ENCODE measurements at places on chromosomes 5 and 9. TPM values are rescaled to one million over a fixed set of nuclear protein-coding genes. Genes with fewer than 3 reads are reported as not detected.

DNA sequence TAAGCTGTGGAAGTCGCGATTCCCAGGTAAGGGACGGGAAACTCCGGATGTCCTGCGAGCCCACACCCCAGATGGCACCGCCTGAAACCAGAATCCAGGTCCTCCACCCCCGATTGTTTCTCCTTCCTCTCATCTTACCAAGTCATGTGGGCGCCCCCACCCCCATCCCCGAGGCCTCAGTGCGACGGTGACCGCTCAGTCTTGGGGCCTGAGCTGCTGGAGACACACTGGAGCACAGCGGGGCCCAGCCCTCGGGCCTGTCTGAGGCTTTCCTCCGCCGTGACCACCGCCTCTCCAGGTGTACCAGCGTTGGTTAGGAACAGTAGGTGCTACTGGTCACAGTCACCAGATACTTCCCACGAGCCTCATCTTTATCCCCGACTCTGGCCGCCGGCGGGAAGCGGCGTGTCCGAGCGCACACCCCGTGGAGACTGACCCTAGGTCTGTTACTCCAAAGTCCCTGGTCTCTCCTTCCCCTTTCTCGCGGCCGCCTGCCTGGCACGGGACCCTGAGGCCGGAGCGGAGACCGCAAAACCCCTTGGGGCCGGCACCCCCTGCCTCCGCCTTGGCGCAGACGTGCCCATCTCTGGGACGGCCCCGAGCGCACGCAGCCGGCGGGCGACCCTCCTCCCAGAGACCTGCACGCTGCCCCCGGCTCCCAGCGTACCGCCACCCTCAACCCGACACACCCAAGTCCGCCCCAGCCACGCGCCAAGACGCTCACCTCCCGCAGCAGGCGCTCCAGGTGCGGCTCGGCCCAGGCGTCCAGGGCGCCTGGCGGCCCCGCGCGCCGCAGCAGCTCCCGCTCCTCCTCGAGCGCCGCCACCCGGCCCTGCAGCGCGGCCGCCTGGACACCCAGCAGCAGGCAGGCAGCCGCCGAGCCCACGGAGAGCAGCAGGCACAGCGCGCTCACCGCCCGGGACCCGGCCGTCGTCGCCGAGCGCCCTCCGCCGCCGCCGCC lies 733 bp downstream of the COL23A1 start:
- DNase-seq, result no peak

Gene PCDHA9
- total RNA-seq, result 0.03 TPM

GRCh38 chr5:127649018-127649439 lies at the start of gene CTXN3:
CTXN3 (plus strand) TSS chr5:127649082; CDS start chr5:127657522, 8,440 bp downstream.
- DNase-seq, result no peak

DNA sequence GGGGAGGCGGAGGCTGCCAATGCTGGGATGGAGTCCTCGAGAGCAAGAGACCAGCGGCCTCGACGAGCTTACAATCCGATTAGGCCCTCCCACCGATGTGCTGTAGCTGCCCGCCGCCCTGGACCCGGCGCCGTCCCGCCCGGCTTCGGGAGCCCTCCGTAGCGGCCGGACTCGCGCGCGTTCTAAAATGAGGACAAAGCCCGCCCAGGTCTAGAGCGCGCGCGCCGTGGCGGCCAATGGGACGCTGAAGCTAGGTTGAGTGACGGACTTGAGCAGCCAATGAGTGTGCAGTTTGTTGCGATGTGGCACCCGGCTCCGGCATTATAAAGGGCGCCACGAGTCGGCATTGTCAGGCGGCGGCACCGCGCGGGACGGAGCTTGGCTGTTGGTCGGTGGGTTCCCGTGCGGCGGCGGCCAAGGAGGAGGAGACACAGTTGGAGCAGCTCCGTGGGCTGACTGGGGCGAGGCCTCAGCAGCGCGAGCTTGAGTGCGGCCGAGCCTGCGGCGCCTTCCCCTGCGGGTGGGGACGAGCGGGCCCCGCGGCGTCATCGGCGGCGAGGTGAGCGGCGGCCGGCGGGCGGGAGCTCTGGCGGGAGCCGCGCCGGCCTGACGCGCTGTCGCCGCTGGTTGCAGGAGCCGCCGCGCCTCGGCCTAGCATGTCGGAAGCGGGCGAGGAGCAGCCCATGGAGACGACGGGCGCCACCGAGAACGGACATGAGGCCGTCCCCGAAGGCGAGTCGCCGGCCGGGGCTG lies at the start of gene HNRNPAB:
TSS of gene HNRNPAB (plus strand) at position 352 of the 753 bp plus-strand sequence. CDS start at position 657, 305 bp downstream.
- DNase-seq, result peak; percentile 97

Gene FAM221B
- not detected for total RNA-seq

DNA sequence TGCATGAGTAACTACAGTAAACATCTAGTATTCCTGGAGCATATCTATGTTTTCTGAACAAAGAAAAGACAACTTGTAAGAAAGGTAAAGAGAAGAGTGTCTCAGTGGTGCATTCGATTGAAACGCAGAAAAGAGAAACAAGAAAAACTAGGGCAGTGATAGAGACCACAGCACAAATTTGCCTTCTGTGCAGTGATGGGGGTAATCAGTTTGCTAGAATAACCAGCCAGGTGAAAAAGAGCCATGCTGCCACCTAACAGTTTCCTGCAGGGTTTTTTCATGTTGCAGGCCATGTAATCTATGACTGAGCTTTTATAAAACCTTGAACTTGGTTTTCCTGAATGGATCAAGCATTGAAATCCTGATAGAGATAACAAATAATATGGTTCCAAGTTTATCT lies 198.4 kb upstream of the MEF2C start:
- DNase-seq, result no peak

Gene OR1J2
- total RNA-seq, result not detected

Gene SPATA6L
- total RNA-seq, result 2.4 TPM

DNA sequence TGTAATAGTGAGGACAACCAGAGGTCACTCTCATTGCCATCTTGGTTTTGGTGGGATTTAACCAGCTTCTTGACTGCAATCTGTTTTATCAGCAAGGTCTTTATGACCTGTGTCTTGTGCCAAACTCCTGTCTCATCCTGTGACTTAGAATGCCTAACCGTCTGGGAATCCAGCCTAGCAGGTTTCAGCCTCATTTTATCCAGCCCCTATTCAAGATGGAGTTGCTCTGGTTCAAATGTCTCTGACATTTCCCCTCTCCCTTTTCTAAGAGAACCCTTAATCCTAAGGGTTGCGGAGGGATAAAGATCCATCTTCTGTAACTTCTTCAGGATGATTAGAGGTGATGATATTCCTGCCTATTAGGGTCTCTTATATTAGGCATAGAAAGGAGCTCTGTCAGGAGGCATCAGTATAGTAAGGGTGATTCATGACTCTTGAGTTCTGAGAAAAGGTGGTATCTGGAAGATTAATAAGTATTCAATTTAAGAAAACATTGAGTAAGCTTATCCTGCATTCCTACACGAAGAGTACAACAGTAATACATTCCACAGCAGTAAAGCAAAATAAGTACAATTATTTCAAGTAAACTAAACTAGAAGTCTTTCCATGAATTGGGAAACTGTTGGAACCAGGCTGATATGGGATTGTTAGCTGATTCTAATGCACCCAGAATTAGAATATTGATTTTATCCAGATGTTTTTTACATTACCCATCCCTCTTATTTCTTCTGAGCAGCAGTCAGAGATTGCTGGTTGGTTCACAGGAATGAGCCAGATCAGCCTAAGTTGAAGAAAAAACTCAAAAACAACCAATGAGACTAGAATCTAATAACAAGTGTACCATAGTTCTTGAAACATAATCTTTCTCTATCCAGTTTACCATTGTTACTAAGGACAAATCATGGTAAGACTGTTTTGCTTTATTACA lies 39.9 kb downstream of the SHC3 start:
- DNase-seq, result no peak

- DNase-seq, result peak; percentile 24
These were observed 12.1 kb downstream of the TGFBI start for GRCh38 chr5:136040746-136041415.

DNA sequence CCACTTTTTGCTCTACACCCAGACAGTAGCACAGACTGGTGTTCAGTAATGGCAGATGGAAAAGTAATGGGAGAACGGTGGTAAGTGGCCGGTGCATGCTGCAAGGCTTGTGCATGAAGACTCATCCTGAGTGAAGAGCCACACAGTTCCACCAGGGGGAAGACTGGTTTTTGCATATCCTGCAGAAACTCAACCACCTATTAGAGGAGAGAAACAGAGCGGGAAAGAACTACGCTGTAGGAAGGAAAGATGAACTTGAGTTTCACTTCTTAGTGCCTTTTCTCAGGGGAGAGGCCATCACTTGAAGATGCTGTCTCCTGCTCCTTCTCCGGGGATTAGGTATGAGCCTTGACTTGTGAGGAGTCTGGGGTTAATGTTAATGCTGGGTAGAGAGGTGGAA lies 9.4 kb upstream of the PRSS3 start:
- DNase-seq, result no peak

Gene CNTFR
- 1.1 TPM for total RNA-seq

DNA sequence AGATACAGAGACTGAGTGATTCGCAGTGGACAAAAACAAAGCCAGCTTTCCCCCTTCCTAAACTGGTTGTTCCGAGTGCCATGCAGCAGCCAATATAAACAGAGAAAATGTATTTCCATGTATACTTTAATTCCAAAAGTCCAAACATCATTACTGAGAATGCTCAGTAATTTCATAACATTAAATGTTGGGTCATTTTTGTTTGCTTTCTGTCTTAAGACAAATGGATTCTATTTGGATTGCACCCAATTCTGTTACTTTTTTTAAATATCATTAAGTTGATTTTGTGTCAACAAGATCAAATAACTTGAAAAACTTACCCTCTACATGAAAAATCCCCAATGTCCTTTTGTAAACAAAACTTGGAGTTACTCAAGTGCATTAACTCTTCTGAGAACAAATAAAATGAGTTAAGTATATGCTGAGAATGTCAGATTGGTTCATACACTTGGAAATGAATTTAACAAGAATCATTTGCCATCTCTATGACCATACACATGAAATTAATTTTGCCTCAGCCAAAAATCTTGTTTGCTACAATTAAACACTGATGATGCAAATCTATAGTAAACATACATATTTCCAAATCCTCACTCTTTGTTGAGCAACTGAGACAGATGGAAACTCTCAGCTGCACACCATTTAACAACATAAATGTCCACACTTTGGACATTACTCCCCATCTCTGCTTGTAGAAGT lies 19.4 kb downstream of the LURAP1L start:
- no peak for DNase-seq

DNA sequence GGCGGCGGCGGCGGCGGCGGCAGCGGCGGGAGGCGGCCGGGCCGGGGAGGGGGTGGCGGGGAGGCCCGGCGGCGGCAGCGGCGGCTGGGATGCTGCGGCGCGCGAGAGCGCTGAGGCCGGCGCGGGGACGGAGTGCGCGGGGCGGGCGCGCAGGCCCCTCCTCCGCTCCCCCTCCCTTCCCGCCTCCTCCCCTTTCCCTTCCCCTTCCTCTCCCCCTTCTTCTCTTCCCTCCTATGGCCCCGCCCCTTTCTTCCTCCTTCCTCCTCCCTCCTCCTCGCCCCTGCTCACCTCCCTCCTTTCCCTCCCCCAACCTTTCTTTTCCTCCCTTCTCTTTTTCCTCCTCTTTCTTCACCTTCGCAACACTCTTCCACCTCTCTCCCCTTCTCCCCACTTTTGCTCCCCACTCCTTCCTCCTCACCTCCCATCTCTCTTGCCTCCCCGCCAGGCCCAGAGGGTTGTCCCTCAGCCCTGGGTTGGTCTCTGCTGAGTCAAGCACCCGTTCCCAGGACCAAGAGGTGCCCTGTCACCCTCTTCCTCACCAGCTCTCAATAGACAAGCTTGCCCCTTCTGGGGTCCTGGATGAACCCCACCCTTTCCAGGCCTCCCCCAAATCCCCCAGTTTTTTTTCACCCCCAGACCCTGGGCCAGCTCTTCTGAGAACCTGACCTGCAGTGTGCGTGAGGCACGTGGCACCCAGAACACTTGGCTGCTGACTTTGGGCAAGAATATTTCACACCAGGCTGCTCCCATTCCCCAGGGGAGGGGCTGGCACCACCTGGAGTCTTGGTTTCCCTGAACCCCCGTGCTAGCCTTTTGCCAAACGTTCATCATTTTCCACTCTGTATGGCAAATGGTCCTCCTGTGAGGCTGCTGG lies at the start of gene SEMA4D:
TSS of gene SEMA4D (minus strand) at position 136 of the 874 bp plus-strand sequence. CDS start 92,657 bp downstream, outside the sequence.
- peak; percentile 88 for DNase-seq

DNA sequence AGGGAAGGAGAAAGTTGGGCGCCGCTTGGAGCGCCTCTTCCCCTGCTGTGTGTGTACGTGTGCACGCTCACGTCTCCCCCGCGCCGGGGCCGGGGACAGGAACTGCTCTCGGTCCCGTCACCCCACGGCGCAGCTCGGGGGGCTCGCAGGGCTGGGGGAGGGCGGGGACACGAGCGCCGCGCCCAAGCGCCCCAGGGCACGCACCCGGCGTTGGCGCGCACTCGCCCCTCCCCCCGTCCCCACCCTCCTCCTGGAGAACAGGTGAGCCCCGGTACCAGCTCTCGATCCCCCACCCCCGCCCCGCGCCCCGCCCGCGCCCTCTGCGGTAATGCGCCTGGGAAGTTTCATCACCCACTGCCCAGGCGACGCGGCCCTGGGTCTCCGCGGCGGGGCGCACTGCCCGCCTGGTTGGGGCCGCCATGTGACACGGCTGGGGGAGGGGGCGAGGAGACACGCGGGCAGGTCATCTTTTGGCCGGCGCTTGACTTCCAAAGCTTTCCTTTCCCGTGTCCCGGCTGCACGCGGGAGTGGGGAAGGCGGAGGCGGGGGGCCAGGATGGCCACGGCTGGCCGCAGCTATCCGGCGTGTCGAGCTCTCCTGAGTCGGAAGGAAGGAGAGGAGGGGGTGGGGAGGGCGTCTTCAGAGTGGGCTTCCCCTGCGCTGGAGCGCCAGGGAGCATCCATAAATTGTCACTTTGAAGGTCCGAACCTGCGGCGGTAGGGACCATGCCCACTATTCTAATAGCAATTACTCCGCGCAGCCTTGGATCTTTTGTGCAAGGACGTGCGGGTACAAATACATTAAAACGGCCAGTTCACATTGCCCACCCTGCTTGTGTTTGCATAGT lies 1.5 kb upstream of the STC2 start:
- no peak for DNase-seq
